ENCODE measurements at places on chromosomes 6 and 20. TPM values are rescaled to one million over a fixed set of nuclear protein-coding genes. Genes with fewer than 3 reads are reported as not detected.
A peak's percentile ranks its signal among the peaks of the same experiment; 100 is the strongest.

The LAMA2 gene
- 107 TPM for total RNA-seq

The HMGCLL1 gene
- 10.6 TPM for total RNA-seq

The MATN4 gene
- not detected for total RNA-seq

The TCP11 gene
- not detected for total RNA-seq

The RUNX2 gene
- 6.3 TPM for total RNA-seq

The CDH26 gene
- 7.9 TPM for total RNA-seq

DNA sequence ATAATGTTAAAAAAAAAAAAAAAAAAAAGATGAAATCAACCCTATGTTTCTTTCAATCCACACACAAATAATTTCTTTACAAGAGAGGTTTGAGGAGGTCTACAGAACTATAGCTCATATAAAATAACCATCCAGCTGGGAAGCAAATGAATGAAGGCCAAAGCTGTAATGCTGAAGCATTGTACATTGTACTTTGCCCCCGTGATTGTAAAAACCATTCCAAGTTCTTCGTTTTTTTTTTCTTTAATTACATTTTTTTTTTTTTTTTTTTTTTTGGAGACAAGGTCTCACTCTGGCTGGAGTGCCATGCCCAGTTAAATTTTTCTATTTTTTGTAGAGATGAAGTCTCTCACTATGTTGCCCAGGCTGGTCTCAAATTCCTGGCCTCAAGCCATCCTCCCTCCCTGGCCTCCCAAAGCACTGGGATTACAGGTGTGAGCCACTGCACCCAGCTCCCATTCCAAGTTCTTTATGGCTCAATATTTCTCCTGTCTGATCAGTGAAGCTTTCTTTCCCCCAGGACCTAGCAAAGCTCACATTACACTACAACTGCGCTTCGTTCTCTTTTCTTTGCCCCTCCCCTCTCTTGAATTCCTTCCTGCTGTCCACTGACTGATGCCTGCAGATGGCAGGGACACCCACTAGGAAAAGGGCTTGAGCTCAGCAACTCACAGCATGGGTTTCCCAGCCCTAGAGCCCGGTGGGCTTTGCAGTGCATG is 53.0 kb upstream of the NOP56 start:
- no peak for DNase-seq

DNA sequence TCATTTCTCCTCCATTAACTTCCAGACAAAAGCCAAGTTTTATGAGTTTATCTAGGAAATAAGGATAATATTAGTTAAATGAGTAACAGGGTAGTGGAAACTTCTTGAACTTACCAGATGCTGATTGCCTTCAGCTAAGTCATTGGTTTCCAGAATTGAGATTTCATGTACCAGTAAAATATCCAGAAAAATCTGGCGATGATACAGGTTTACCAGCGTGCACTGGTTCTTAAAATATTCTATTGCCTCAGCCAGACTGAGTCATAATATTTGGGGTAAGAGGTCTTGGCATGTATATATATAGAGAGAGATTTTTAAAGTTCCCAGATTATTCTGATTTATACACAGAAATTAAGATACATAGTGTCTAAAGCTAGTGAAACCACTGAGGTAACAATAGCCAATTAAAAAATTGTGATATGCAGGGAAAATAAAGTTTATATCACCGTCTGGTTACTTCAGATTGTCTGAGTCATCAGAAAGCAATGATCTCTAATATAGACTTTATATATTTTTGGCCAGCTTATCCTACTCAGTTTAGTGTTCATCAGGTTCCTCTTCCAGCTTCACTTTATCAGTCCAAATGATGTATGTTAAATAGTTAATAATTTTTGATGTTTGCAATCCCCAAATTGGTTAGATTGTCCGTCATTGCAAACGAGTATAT is 39.5 kb upstream of the SDHAF4 start:
- DNase-seq: no peak

GRCh38 chr6:56899753-56900152 is 55.2 kb upstream of the BEND6 start:
- DNase-seq: no peak

DNA sequence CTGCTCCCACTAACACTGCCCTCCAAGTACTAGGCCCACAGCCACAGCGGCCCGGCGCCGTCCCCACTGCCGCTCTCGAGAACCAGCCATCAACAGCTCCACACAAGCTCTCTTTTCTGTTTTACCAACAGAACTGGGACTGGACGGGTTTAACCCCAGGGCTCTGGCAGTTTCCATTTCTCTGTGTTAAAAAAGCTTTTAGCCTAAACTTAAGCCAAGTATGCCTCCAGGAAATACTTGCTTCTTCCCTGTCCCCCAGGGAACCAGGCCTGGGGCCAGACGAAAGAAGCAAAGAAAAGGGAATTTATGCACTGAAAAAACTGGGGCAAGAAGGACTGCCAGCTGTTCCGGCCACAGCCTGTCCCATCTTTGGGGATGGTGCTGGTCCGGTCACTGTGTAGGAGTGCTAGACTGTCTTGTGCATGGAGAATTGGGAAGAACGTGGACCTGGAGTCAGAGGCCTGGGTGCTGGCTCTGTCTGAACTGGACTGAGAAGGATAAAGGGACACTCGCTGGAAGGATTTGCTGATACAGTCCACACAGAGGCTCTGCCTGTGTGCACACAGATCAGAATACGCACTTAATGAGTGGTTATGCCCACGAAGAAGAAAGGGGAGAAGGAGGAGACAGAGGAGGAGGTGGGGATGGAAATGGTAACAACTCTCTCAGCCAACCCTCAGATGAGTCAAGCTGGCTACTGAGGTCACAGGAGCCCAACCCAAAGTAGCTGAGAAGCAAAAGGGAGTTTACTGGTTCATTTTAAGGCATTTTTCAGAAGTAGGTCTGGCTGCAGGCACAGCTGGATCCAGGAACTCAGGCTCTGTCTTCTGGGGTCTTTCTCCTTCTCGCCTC is 254.4 kb upstream of the PMEPA1 start:
- peak; percentile 30 for DNase-seq

- no peak for DNase-seq
These were observed 3.8 kb upstream of the RANBP9 start for GRCh38 chr6:13715444-13715883.

DNA sequence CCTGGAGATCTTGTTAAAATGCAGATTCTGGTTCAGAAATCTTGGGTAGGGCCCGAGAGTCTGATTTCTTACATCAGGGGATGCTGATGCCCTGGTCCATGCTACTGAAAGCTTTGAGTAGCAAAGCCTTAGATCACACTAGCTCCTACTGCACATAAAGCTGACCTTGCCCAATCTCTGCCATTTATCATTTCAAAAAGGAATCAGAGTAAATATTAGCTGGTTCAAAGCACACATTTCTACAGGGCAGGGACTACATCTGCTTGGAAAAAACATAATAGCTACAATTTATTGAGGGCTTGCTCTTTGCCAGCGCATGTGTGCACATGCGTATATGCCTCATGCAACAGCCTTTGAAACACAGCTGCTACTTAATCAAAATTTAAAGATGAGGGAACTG is 440.4 kb upstream of the ARID1B start:
- DNase-seq: peak; percentile 23

DNA sequence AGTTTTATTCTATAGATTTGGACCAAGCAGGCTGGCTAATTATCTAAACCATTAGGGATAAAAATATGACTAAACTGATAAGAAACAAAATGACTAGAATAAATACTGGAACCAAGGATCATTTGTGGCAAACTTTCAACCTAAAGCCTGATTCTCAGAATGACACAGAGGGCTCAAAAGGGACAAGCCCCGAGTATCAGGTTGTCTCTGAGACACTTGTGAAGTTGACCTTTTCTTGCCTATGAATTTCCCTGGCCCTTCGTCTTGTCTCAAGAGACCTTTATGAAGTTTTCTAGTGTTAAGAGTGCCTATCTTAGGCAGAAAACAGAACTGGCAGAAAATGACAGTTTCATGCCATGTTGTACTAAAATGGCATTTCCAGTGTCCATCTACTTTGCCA is 68.3 kb downstream of the IMPG1 start:
- no peak for DNase-seq

GRCh38 chr6:144601221-144601620 is 316.1 kb downstream of the UTRN start:
- no peak for DNase-seq

DNA sequence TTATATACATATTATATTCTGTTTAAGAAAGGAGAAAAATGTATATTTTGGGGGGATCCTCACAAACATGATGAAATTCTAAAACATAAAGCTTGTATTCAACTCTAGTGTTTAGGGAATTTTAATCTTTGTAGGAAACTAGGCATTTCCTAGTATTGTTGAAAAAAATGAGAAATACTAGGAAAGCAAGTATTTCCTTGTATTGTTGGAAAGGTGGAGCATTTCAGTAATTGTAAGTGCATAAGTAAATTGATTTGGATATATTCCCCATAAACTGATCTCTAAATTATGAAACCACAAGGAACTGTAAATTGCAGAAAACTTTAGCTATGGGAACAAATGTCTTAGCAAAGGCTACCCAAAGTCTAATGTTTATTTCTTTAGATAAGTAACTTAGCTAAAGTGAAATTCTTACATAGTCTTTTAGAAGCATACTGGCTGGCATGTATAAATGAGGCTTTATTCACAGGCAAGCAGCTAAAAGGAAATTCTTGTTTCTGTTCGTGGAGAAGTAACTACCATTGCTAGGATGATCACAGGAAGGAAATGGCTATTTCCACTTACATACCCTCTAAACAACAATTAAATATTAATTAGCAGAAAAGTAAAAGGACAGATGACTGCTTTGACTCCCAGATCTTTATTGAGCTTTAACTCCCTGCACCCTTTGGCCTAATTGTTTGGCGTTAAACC is 19.9 kb upstream of the NRN1 start:
- peak; percentile 7 for DNase-seq

- no peak for DNase-seq
These were observed 323.1 kb upstream of the SLC35B3 start for GRCh38 chr6:8758412-8758811.

DNA sequence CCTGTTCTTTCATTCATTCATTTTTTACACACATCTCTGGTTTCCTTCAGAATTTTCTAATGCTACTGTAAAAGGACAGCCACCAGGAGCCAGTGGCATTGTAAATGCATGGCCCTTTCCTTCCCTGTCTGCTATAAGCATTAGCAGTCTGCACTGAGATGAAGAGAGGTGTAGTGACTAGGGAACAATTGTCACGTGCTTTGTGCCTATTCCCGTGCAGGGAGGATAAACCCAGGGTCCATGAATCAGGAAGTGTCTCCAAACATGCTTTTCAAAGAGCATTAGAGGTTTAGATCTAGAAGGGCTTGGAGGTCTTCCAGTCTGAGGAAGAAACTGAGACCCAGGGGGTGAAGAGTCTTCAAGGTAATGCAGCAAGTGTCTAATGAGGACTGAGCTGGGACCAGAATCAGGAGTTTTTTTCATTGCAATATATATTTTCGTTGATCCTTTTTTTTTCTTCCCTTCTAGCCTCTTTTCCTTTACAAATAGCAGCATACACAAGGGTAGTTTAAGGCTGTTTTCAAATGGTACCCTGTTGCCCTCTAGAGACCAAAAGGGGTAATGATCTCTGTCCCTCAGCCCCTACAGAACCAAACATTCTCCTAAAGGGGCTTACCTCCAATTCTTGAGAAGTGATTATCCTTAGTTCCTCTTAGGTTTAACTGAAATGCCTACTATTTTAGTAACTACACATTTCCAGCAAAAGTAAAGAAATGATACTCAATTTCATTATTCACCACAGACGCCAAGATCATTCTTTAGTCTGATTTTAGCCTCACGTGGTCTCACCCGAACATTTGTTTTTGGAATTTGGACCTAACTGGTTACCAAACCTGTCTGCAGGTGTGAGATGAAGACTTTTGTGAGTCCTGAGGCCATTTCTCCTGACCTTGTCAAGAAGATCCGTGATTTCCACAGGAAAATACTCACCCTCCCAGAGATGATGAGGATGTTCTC is 6.6 kb downstream of the TRIM15 start:
- peak; percentile 33 for DNase-seq

DNA sequence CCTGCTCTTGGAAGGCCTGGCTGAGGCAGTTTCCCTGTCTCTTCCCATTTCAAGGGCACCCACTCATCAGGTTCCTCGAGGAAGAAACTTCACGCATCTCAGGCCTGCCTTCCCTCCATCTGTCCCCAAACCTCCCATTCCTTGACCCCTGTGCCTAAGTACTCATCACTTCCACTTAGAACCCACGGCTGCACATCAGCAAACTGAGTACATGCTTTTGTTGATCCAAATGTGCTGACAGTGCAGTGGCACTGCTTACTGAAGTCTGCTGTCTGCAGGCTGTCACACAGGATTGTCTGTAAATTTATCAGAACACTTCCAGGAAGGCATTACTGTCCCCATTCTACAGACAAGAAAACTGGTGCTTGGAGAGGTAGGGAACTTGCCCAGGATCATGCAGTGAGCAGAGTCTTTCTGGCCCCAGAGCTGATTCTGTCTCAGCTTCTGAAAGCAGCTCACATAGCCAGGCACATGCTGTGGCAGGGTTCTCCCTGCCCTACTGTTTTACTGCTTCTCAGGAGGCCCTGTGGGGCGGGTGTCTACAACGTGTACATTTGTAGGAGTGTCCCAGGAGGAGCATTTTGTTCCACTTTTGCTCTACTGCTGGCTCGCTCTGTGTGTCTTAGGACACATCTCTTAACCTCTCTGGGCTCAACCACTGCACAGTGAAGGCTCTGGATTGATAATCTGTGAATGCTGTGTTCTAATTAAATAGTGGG is 64.2 kb upstream of the XRN2 start:
- DNase-seq: no peak

DNA sequence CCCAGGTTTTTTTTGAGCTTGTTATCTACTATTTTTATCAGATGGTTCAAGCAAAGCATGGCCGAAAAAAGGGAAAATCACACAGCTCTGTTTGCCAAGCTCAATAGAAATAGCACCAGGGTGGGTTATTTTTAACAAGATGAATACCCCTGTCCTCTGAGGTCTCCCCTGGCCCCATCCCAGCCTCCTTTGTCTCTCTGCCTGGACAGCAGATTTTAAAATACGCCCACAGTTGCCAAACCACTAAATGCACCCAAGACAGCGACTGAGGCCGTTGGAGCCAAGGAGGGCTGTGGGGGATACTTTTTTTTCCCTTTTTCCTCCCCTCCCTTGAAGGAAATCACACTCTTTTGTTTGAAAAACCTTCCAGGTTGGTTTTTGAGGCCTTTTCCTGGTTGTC is 106.6 kb downstream of the VEGFA start:
- no peak for DNase-seq

- no peak for DNase-seq
These were observed 35.8 kb downstream of the LAMA4 start for GRCh38 chr6:112218563-112218962.

DNA sequence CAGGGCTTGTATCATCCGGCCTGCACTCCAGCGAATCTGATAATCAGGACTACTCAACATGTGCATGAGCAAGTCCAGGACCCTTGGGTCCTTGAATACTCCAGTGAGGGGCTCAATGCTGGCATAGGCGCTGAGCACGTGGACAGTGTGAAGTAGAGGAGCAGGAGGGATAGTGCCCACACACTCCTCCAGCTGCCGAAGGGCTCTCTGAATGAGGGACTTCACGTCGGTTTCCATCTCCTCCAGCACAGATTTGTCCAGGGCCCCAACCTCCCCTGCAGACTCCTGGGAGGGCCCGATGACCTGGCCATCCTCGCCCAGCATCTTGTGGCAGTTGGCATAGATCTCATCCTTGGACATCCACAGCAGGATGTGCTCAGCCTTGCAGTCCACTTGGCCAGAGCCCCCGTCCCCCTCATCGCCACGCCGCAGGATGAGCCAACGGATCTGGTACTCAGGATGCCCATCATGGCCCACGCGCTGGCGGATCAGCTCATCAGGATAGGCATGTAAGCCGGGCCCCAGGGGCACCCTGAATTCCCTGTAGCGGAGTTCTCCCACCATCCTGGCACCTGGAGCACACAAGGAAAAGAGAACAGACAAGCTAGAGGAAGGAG is 1.3 kb downstream of the CUL7 start:
- peak; percentile 37 for DNase-seq

Data from umbilical cord (tissue), 2 donors.